ENCODE measurements at places on chromosomes 11 and 22.

DNA sequence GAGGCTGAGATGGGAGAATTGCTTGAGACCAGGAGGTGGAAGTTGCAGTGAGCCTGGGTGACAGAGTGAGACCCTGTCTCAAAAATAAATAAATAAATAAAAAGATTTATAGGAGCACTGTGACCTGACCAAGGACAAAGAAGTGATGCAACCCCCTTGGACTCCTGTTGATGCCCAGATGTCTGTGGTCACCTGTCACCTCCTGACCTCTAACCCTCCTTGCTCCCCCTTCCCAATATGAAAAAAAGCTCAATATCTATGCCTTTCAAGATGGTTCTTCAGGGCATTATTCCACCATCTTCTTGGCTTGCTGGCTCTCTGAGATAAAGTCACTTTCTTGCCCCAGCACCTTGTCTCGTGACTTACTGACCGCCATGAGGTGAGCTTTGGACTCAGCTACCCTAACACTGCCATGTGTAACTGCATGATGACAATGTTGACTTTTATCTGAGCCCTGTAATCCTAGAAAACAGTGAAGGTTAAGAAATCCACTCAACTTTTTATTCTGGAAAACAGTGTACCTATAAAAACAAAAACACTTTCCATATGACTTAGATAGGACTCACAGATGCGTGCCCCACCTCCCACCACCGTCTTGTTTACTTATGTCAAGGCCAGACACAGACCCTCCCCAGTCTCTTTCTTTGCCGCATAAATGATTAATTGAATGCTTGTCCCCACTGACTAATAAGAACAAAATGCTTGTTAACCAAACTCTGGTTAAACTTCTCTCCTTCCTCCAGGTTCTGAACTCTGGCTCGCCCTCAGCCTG lies 360.5 kb downstream of the BUD13 start:
- no peaks in the 10 kb centered on the region for H3K27me3 ChIP-seq
- no peak overlapping the region for H3K4me3 ChIP-seq
- no peaks in the 10 kb centered on the region for H3K36me3 ChIP-seq
- H3K4me1 ChIP-seq: no peaks in the 10 kb centered on the region

GRCh38 chr11:26708736-26709456 lies 13.0 kb downstream of the SLC5A12 start:
- no peak overlapping the region for H3K27ac ChIP-seq
- peaks cover 2% of the 10 kb centered on the region for H3K27me3 ChIP-seq
- no peak overlapping the region for H3K4me3 ChIP-seq
- H3K36me3 ChIP-seq: no peaks in the 10 kb centered on the region
- no peaks in the 10 kb centered on the region for H3K4me1 ChIP-seq

GRCh38 chr22:17451316-17451715 lies 82.1 kb downstream of the CECR2 start:
- H3K27ac ChIP-seq: no peak overlapping the region
- H3K4me1 ChIP-seq: no peaks in the 10 kb centered on the region
- no peaks in the 10 kb centered on the region for H3K36me3 ChIP-seq
- peaks cover 19% of the 10 kb centered on the region for H3K27me3 ChIP-seq

DNA sequence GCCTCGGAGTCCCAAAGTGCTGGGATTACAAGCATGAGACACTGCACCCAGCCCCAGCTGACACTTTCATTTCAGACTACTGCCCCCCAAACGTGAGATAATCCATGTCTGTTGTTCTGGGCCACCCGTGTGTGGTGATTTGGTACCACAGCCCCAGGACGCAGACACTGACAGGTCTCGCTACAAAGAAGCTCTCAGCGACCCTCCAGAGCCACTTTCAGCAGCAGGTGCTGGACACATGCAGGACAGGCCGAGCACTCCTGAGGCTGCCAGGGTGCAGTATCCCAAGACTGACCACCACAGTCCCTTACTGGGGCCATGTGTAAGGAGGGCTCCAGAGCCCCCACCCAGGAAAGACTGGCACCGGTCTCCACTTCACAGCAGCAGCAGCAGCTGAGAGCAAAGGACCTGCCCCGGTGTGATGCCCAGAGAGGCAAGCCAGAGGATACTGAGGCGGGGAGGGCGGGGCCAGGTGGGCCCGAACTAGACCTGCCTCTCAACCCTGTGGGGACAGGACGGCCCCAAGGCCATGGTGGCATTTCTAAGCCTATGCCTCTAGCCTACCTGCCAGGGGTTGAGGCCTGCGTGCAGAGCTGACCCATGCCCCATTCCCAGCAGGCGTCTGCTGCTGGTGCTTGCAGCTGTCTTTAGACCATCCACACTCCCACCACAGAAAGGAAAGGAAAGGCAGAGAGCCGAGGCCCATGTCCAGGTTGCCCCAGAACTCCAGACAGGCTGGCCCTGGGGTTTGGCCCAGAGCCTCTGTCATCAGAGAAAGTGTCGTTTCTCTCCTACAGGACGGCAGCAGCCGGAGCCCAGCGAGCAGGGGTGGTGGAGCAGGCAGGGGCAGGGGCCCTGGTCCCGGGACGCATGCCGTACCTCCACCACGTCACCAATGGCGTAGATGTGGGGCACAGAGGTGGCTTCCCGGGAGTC lies 28.0 kb upstream of the GNB1L start:
- peak overlapping the region; percentile 96 for H3K27ac ChIP-seq
- H3K4me3 ChIP-seq: no peak overlapping the region
- peaks cover 67% of the 10 kb centered on the region for H3K4me1 ChIP-seq
- peaks cover 26% of the 10 kb centered on the region for H3K36me3 ChIP-seq
- DNase-seq: no peak

DNA sequence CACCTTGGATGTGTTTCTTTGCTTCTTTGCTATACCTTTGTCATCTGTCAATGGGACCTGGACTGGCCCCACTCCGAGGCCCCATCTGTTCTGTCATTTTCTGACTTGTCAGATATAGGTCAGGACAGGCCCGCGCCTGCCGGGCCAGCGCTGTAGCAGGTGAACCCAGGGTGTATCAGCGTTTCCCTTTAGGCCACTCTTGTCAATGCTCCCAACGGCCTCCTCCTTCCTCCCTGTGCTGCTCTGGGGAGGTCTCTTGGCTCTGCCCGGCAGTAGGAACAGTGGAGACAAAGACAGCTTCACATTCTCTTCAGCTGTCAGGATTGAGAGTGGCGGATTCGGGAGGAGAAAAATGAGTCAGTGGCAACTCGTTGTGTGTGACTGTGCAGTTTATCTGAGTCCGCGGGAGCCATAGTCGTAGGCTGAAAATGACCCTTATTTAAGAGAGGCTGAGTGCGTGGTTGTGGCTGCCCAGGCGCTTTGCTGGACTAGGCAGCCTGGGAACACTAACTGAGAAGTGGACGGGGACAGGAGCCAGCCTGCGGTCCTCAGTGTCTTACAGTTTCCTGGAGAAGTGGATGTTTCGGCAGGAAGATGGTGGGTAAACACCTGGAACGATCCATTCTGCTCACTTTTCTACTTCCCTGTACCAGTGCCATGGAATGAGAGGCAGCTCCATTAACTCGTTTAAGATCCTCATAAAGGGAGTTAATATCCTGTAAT lies 102.3 kb downstream of the PRR5L start:
- no peak for DNase-seq
- peaks cover 12% of the 10 kb centered on the region for H3K4me1 ChIP-seq
- no peak overlapping the region for H3K27ac ChIP-seq

DNA sequence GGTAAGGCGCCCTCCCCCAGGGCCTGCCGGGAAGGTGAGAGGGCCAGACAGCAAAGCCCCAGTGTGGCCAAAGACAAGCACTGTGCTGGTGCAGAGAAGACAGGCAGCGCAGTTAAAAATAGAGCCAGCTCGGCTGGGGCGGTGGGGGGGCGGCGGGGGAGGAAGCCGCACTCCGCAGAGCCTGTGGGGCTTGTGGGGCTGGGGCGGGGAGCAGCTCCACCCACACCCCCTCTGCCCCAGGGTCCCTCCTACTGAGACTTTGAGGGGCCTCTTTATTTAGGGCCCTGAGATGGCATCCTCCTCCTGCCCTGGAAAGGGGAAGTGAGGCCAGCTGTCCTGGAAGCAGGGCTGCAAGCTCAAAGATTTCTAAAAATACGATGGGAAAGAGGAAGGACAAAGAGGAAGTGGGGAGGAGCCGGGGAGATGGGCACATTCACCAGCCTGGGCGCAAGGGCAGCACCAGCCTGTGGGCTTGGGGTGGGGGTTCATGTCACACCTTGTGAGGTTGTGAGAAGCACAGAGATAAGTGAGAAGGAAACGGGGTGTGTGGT lies 2.6 kb downstream of the CYTH4 start:
- no peaks in the 10 kb centered on the region for H3K36me3 ChIP-seq
- H3K4me1 ChIP-seq: peaks cover 5% of the 10 kb centered on the region
- no peak for DNase-seq
- H3K27ac ChIP-seq: no peak overlapping the region
- H3K27me3 ChIP-seq: peaks cover 8% of the 10 kb centered on the region
- H3K4me3 ChIP-seq: no peak overlapping the region

DNA sequence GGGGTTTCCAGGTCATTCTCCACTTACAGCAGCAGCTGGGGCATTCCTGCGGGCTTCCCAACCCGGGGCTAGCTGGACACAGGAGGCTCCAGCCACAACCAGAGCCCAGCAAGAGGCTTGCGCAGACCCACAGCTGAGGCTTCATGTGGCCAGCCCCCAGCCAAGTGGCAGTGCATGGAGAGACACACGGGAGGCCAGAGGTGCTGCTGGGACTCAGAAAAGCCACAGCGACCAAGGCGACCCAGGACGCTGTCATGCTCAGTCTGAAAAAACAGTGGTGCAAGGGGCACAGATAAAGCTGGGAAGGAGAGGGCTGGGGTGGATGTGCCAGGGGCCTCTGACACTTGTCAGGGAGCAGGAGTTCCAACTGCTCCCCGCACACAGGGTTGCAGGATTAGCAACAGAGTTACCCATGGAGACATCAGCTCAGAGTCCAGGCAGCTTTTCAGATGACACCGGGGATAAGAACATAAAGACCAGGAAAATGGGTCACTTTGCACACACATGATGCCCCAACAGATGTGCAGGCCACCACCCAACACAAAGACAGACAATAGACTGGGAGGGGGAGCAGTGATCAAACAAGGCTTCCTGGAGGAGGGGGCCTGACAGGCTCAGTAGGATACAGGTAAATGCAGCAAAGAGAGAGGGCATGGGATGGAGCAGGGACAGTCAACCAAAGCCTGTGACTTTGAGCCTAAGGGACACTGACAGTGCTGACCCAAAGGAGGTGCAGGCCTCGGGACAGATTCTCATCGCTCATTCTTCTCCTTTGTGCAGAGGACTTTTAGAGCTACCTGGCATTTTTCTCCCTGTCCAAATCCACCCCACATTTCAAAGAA lies 6.9 kb upstream of the NEAT1 start:
- H3K27ac ChIP-seq: no peak overlapping the region
- no peak for DNase-seq
- H3K27me3 ChIP-seq: no peaks in the 10 kb centered on the region
- peaks cover 33% of the 10 kb centered on the region for H3K36me3 ChIP-seq

- peaks cover 100% of the 10 kb centered on the region for H3K36me3 ChIP-seq
- no peak overlapping the region for H3K27ac ChIP-seq
- no peaks in the 10 kb centered on the region for H3K27me3 ChIP-seq
- peaks cover 24% of the 10 kb centered on the region for H3K4me1 ChIP-seq
- DNase-seq: no peak
Measured at GRCh38 chr22:36315325-36315724, 62.4 kb downstream of the APOL1 start.

DNA sequence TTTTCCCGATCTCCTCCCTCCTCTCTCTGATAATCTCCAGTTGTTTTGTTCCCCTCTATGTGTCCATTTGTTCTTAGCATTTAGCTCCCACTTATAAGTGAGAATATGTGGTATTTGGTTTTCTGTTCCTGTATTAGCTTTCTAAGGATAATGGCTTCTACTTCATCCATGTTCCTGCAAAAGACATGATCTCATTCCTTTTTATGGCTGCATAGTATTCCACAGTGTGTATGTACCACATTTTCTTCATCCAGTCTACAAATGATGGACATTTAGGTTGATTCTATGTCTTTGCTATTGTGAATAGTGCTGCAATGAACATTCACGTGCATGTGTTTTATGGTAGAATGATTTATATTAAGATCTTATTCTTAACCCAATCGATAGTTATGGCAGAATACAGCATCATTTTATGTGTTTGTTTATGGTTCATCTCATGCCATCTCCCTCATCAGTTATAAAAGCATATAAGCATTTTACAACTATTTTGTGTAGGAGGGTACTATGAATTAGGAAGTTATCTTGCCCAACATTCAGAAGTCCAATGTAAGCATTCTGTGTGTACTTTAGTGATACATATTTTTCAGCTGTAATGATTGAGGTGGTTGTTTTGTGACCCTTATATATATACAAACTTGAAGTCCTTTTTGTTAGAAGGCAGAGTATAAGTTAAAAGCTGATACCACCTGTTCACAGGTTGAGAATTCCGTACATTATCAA lies 3.2 kb downstream of the MS4A3 start:
- no peak overlapping the region for H3K4me3 ChIP-seq
- H3K27ac ChIP-seq: no peak overlapping the region
- no peak for DNase-seq
- no peaks in the 10 kb centered on the region for H3K4me1 ChIP-seq

DNA sequence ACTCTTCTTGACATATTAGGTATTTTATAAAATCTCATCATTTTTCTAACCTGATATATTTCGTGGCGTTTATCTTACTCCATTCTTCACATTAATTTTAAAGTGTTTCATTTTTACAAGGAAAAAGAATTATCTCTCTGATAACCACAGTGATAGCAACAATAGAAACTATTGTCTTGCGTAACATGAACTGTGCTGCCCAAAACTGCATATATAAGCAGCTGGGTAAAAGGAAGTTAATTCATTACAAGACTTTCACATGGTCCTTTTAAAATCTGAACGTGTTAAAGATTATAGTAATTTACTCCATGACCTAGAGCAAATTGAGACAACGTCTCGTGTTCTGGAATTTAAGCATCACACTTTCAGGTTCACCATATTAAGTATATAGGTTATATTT lies 210.4 kb upstream of the GRIA4 start:
- H3K27ac ChIP-seq: no peak overlapping the region
- DNase-seq: no peak
- no peaks in the 10 kb centered on the region for H3K36me3 ChIP-seq
- H3K4me3 ChIP-seq: no peak overlapping the region
- no peaks in the 10 kb centered on the region for H3K4me1 ChIP-seq

- H3K4me1 ChIP-seq: peaks cover 3% of the 10 kb centered on the region
- peaks cover 8% of the 10 kb centered on the region for H3K36me3 ChIP-seq
- DNase-seq: no peak
- no peaks in the 10 kb centered on the region for H3K27me3 ChIP-seq
Measured at GRCh38 chr11:116876656-116877055, 39.2 kb upstream of the APOA1 start.

GRCh38 chr11:890794-891540 lies 19.6 kb downstream of the CHID1 start:
- H3K4me1 ChIP-seq: no peaks in the 10 kb centered on the region
- H3K27ac ChIP-seq: no peak overlapping the region
- no peak for DNase-seq
- H3K36me3 ChIP-seq: no peaks in the 10 kb centered on the region

Data from SJSA1 (cell line).